Esophagus muscularis mucosa (tissue), 4 donors: ENCODE measurements at places on chromosomes 7 and 10. TPM values are rescaled to one million over a fixed set of nuclear protein-coding genes. Genes with fewer than 3 reads are reported as not detected.

DNA sequence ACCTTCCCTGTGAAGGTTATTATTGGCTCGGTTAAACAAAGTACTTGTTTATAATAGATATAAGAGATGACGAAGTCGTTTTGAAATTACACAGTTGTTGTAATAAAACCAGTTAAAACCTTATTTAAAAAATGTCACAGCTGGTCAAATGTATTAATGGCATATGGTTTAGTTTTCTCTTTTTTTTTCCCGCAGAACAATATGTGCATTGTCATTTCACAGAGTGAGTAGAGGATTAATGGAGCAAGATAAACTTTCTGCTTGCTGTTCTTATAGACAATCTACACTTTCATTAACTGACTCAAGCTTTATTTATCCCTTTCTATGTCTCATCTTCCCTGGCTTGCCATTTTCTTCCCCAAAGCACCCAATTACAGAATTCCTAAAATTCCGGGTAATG, 404.3 kb upstream of the NPVF start:
- DNase-seq: no peak

DNA sequence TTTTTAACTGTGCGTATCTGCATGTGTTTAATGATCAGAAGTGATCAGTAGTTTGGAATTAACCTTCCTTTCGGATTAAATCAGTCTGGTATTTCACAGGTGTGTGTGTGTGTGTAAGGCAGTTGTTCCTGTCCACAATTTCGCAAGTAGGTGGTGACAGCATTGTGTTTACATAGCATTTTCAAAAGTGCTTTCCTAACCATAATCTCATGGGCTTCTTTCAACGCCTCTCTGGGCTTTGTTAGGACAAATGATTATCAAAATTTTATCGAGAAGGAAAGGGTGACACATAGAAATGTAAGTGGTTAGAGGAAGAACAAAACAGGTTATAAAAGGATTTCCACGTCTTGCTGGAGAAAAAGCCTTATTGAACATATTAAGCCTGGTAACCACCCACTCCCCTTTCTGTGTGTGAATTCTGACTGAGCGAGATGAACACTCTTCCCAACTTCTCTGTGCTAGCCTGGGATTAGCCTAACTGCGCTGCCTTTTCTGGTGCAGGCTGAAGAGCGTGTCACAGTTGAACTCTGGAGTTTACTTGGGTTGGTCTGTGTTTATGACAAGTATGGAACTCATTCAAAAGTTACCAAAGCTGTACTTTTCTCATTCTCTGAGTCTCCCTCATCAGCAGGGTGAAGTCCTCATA, 292.3 kb upstream of the PITRM1 start:
- DNase-seq: no peak

DNA sequence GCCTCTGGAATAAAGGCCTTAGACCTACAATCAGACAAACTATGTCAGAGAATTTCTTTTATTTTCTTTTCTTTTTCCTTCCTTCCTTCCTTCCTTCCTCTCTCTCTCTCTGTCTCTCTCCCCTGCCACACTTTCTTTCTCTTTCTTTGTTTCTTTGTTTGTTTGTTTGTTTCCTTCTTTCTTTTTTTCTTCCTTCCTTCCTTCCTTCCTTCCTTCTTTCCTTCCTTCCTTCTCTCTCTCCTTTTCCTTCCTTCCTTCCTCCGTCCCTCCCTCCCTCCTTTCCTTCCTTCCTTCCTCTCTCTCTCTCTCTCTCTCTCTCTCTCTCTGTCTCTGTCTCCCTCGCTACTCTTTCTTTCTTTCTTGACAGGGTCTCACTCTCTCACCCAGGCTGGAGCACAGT, 242.6 kb downstream of the GATA3 start:
- no peak for DNase-seq

DNA sequence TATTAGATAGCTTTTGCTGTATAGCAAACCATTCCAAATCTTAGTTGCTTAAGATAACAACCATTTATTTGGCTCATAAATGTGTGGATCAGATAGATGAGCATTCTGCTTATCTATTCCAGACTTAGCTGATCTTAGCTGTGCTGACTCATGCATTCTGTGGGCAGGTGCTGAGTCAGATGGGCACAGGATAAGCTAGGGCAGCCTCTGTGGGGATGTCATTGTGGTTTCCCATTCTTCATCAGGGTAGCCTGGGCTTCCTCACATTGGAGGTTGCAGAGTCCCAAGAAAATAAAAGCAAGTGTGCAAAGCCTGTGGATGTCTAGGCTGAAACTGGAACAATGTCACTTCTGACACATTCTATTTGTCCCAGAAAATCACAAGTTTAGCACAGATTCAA, 917.0 kb downstream of the TYW1 start:
- no peak for DNase-seq

DNA sequence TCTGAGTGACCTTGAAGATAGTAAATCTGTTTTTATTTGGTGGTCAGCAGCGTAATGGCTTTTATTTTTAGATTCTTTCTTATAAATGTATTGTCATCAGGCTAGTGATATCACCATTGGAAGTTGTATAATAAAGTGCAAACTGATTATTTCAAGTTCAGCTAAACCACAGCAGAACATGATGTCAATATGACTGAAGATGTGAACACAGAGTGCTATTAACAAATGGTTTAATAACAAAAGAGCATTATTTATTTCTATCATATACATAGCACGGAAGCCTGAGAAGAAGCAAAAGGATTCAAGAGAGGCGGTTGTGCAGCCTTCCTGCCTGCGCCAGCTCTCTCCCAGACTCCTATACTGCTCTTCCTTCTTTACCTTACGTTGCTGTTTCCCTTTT, 142.7 kb downstream of the SDK1 start:
- no peak for DNase-seq

- DNase-seq: no peak
Measured at GRCh38 chr7:2248984-2249694, 7.1 kb downstream of the NUDT1 start.

- DNase-seq: no peak
Measured at GRCh38 chr7:106756884-106757283, 95.9 kb upstream of the CCDC71L start.

DNA sequence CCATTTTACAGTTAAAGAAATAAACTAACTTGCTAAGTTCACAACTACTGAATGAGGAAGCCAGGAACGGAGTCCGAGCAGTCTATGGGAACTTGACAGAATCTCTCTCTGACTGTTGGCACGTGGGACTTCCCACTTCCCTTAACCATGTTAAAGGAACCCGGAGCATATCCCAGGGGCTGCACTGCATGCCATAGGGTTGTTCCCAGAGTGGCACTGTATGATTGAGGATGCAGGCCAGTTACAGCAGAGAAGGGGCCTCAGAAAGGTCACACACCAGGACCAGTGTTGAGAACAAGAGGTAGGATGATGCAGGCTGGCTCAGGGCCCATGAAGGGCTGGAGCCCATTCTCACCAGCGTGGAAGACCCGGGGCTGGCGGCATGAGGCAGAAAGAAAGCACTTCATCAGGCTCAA, 201.8 kb downstream of the NSUN6 start:
- DNase-seq: no peak

DNA sequence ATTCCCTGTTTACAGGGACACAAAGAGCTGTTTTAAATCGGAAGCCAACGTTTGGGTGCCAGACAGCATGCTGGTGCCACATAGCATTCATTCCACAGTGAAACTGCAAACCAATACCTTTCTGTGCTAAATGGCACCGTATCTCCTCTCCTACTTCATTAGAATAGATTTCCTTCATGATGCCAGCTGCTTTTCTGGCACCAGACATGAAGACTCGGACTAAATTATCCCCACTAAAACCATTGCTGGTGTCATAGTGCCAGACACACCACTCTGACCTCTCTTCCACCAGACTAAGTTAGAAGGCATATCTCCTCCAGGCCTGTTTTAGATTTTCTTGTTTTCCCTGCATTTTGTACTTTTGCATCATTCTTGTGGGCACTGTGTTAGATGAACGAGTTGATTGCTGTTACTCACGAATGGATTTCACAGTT, 155.1 kb downstream of the ETV1 start:
- no peak for DNase-seq

- no peak for DNase-seq
Measured at GRCh38 chr10:87598700-87599099, 61.0 kb upstream of the PAPSS2 start.

DNA sequence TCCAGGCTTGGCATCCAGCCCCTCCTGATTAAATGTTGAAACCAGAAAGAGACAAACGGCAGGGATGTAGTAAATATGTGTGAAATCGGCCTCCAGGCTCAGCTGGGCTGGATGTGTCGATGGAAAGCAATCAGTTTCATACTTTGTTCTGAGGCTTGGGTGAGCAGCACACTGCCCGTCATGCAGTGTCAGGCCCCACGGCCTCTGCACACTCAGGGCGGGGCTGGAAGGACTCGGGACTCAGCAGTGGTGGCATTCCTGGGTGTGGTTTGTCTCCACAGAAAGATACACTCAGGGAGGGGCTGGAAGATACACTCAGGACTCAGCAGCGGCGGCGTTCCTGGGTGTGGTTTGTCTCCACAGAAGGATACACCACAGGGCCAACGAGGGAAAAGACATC, 22.0 kb downstream of the ADGRA1 start:
- no peak for DNase-seq

DNA sequence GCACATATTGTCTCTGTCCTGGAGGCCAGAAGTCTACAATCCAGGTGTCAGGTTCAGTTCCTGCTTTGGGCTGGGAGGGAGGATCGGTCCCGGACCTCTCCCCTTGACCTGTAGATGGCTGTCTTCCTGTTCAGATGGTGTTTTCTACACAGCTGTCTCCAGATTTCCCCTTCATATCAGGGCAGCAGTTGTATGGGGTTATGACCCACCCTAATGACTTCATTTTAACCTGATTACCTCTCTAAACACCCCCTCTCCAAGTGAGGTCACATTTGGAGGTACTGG, 38.7 kb downstream of the ZNF467 start:
- no peak for DNase-seq

DNA sequence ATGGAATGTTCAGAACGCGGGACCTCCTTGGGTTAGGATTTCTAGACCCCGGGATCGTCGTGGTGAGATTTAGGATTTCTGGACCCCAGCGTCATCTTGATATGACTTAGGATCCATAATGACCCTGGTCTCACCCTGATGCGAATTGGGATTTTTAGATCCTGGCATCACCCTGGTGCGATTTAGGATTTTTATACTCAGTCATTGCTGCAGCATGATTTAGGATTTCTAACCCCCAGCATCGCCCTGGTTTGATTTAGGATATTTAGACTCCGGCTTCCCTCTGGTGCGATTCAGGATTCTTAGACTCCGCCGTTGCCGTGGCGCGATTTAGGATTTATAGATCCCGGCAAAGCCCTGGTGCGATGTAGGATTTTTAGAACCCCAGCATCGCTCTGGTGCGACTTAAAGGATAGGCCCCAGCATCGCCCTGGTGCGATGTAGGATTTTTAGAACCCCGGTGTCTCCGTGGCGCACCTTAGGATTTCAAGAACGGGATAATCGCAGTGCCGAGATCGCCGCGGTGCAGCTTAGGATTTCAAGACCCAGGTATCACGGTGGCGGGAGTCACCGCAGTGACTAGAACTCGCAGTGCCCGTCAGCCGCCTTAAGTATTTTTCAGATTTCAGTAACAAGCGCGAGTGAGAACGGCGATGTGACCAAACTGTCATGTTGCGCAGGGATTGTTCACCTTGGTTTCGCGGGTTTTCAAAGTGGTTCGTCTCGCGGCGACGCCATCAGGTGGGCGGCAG, 814 bp downstream of the MEST start:
- peak; percentile 82 for DNase-seq

GRCh38 chr7:72438491-72438890, 26.4 kb upstream of the CALN1 start:
- DNase-seq: no peak

- DNase-seq: no peak
Measured at GRCh38 chr10:80077869-80078447, 507 bp upstream of the TMEM254 start.

GRCh38 chr10:43340619-43341018, 30.8 kb upstream of the FXYD4 start:
- no peak for DNase-seq

- DNase-seq: peak; percentile 80
Measured at GRCh38 chr7:51123322-51124019, 193.1 kb downstream of the COBL start.

GRCh38 chr10:122475591-122476332, 14.4 kb downstream of the HTRA1 start:
- DNase-seq: no peak

DNA sequence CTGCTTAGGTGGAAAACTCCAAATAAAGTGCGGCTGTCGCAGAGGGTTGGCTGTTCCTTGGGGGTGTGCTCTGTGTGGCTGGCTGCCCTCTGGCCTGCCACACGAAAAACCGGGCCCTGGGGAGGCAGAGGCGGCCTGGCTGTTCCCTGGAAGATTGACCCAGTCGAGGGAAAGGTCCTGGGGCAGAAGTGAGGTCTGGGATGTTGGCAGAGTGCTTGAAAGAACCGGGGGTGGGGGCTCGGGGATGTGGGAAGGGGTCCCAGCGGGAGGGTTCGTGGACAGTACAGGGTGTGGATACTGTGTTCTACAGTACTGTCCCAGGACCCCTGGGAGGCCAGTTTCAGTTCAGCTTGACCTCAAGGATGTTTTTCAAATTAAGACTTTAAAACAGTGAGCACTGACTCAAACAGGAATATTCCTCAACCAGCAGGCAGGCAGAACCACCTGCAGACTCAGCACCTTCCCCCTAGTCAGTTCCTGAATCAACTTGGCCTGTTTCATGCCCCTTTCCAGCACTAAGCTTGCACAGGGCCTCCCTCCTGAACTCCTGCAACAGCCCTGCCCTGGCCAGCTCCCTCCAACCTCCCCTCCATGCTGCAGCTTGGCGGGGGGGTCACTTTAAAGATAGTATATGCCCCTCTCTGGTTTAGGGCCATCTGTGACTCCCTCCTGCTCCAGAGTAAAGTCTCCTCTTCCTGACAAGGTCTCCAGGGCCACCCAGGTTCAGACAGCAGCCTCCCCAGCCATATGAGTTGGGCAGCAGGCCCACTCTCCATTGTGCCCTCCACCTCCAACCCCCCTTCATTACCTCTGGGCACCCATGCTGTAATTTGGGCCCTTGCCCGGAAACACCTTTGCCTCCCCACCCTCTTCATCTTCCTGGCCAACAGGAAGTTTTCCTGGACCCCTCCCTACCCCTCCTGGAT, 3.2 kb upstream of the ATP6V1F start:
- no peak for DNase-seq

DNA sequence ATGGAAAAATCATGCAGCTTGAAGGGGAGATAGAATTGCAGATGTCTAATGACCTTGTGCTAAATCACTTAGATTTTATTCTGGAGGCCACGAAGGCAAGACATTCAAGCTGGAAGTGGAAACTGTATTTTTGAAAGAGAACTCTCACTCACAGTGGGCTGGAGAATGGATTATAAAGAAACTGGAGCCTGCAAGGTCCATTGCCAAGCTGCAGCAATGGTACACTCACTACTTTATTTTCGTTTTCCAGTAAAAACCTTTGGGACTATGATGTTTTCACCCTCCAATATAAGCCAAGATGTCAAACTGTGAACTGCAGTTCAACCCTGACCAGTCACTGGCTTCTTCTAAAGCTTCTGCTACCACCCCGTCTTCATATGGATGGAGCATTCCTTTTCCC, 62.0 kb downstream of the SKIDA1 start:
- no peak for DNase-seq

- DNase-seq: no peak
Measured at GRCh38 chr10:14456218-14456869, 125.6 kb upstream of the FRMD4A start.

GRCh38 chr7:141071260-141071854, 2.5 kb upstream of the TMEM178B start:
- DNase-seq: no peak

The OPN4 gene
- not detected for total RNA-seq

The BTBD16 gene
- total RNA-seq: not detected

The ASB15 gene
- not detected for total RNA-seq

The ANKRD7 gene
- total RNA-seq: 1.2 TPM

The EPDR1 gene
- 35.2 TPM for total RNA-seq

The PKD2L1 gene
- not detected for total RNA-seq

The PTF1A gene
- total RNA-seq: not detected

The PPRC1 gene
- 21.4 TPM for total RNA-seq

The SFTPA2 gene
- total RNA-seq: not detected

The MET gene
- 12.1 TPM for total RNA-seq

The SUN3 gene
- not detected for total RNA-seq
